Hematopoietic multipotent progenitor cell treated with erythropoietin and hydrocortisone succinate and interleukin-3 and kit ligand, for 8 days (in vitro differentiated cells): ENCODE measurements at places on chromosomes 6 and 20.

DNA sequence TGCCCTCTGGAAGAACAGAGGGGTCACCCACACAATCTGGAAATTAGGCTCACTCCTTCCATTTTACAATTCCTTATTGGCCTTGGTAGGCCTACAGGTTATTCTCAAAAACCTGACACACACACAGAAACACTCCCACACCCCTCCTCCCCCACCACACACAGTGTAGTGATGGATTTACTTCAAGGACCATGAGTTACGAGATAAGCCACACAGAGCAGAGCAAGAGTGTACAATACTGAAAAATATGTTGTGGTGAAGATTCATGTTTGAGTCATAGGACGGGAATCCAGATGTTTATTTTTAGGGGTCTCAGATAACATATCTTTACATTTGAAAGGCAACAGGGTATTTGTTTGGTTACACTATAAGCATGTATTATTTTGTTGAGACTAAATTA is 291.9 kb downstream of the PLCB1 start:
- DNase-seq: no peak

GRCh38 chr20:61953037-61954021 is 112.4 kb downstream of the TAF4 start:
- DNase-seq: no peak

GRCh38 chr6:157840776-157841175 is 17.7 kb downstream of the SNX9 start:
- no peak for DNase-seq

- DNase-seq: no peak
Measured at GRCh38 chr6:21005816-21006570, 471.7 kb downstream of the CDKAL1 start.
